ENCODE measurements at places on chromosomes 4 and X.
A peak's percentile ranks its signal among the peaks of the same experiment; 100 is the strongest.

DNA sequence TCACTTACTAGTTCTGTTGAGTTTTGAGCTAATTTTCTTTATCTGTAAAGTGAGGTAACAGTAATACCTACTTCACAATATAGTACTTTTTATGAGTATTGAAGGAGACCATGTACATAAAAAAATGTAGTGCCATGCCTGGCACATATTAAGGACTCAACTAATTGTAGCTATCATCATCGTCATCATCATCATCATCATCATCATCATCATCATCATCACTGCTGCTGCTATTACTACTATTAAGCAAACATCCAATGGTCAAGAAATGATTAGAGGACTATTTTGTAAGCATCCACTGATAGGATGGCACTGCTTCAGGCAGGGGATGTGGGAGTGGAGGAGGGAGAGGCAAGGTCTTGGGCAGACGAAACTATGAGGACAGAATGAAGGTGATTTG is 47.4 kb upstream of the GPR101 start:
- DNase-seq = no peak

- DNase-seq = no peak
These were observed 1.0 kb upstream of the IGBP1 start for GRCh38 chrX:70132224-70132623.

DNA sequence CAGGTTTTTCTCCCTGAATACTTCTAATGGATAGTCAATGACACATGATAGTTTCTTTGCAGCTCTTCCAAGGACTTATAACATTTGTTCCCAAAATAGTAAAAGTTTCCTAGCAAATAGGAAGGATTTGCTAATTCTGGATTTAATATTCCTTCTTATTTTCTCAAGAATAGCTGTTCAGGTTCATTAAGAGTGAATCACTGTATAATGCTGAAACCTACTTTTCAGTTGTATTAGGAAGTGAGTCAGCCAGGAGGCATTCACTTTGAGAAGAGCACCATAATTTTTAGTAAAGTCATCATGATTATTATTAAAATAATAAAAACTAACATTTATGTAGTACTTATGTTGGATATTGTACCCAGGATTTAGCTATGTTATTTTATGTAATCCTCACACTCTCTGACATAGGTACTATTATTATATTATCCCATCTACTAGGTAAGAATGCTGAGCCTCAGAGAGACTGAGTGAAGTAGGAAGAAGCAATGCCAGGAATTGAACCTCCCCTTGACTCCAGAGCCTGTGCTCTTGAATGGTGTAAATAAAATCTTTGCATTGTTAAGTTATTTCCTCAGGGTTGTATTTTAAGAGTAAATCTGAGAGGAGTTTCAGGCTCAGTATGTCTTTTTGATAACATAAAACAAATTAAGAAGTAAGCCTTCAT is 114.8 kb downstream of the REELD1 start:
- no peak for DNase-seq

GRCh38 chr4:113069212-113069892 is 19.9 kb downstream of the ANK2 start:
- no peak for DNase-seq

- no peak for DNase-seq
These were observed 40.4 kb downstream of the MAP7D3 start for GRCh38 chrX:136210806-136211205.

DNA sequence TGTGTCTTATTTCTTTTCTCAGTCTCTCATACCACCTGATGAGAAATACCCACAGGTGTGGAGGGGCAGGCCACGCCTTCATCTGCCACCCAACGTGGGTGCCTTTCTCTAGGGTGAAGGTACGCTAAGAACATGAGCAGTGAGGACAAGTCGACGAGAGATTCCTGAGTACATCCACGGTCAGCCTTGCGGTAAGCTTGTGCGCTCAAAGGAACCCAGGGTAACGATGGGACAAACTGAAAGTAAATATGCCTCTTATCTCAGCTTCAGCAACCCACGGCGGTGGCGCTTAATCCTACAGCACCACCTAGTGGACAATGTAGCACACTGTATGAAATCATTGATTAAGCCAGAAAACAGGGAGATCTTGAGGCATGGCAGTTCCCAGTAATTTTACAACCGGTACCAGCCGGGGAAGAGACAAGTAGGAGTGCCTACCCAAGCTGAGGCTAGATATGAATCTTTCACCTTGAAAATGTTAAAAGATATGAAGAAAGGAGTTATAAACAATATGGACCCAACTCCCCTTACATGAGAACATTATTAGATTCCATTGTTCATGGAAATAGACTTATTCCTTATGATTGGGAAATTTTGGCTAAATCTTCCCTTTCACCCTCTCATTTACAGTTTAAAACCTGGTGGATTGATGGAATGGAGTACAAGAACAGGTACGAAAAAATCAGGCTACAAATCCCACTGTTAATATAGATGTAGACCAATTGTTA is 63.0 kb downstream of the ZNF732 start:
- DNase-seq = peak; percentile 78

DNA sequence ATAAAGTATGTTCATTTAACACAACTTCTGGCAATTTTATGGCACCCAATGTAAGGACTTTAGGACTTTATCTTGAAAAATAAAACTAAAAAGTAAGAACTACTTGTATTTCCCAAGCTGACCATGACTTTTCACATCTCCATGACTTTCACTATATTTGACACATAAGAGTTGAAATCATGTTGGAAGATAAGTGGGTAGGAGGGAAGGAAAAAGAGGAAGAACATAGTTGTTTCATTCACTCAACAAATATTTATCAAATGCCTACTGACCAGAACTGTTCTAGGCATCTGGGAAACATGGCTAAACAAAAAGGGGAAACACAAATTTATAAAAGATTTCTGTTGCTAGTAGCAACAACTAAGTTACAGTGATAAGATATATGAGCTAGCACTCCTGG is 16.0 kb downstream of the SCLT1 start:
- no peak for DNase-seq
